ENCODE measurements at places on chromosomes 12 and 14.
A peak's percentile ranks its signal among the peaks of the same experiment; 100 is the strongest.

DNA sequence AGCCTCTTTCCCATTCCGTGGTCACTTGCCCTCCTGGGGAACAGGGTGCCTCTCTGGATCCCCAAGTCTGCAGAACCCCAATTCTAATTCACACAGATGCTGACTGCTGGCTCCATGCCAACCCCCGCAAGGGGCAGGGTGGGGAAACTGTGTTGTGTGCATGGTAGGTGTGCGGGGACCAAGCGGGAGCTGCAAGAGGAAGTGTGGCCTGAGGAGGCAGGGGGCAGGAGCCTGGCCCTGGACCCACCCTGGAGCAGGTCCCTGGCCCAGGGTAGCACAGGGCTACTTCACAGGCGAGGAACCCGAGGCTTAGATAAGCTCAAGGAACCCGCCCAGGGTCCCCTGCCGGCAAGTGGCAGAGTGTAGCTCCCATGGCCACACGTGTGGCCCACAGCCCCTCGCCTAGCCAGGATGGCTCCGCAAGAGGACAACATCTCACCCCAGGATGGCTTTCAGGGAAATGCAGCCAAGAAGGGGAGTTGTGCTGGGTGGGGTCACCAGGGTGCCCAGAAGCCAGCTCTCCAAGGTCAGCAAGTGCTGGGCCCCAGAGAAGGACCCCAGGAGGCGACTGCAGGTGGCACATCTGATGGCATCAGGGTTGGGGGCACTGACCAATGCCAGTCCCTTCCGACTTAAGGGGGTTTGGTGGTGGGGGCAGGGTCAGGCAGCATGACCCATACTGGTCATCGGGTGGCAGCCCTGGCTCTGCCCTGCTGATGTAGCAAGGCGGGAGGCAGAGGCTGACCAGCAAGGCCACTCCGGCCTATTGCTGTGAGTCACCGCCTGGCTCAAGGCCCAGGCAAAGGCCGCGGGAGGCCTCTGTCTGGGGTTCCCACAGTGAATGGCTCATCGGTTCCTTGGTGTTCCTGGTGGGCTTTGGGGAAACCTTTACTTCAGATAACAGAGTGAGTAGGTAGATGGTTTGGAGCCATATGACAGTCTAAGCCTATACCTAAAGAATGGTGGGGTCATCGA, 37.3 kb upstream of the EML1 start:
- no peak for DNase-seq

DNA sequence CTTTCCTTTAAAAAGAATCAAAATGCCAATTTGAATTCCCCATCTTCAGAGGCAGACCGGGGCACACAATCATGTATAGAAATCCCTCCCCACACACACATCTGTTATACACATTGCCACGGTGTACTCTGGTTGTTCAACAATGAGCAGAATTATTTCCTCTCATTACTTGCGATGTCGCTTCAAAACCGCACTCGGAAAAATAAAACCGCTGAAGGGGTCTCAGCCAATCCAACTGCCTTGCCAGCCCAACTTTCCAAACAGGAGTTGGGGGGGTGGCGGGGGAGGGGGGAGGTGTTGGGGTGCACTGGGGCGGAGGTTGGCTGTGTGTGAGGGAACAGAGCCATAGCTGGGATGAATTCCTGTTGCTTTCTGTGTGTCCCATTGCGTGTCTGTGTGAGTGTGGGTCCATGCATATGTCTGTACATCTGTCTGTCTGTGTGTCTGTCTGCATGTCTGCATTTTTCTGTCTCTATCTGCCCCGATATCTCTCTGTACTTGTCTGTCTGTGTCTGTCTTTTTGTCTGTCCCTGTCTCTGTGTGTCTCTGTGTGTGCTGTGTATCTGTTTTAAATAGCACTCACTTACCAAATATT, 163.6 kb upstream of the TBX3 start:
- DNase-seq = no peak

- no peak for DNase-seq
Observed at GRCh38 chr12:82510386-82510785, 152.1 kb downstream of the METTL25 start.

DNA sequence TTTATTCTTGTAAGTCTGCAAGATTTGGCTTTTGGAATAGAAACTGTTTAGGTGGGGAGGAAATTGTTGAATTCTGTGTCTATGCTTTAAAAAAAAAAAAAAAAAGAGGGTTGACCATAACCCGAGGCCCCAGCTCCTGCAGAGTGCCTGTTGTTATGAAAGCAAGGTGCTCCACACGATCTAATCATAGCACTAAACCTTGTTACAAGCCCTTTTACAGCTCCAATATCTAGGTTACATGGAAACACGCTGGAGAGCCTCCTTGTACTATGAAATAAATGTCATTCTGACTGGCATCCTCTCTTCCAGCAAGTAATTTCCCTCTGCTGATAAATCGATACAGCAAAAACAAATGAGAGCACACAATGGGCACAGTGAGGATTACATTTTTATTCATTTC, 303.1 kb upstream of the SOX5 start:
- no peak for DNase-seq

GRCh38 chr12:32692358-32692757, 13.3 kb downstream of the DNM1L start:
- DNase-seq = no peak

GRCh38 chr14:103552011-103552845, 10.2 kb downstream of the BAG5 start:
- peak; percentile 35 for DNase-seq

GRCh38 chr12:80937391-80938238, at the start of gene LIN7A:
Gene LIN7A, minus strand, starts transcription at chr12:80937934. Its CDS starts 212 bp downstream, at chr12:80937722.
- no peak for DNase-seq

GRCh38 chr14:96195441-96196081, 9.1 kb upstream of the BDKRB2 start:
- no peak for DNase-seq

DNA sequence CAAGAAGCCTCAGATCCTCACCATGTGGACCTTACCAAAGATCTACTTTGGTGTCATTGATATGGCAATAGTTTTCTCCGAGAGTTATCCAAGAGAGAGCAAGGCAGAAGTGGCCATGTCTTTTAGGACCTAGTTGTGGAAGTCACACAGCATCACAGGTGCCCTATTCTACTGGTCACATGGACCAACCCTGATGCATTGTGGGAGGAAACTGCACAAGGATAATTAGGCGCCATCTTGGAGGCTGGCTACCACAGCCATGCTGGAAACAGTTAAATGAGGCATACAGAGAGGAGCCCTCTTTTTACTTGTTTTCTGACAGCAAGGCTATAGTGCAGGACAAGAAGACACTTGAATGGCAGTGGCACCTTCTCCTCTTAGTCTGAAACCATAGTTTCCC, 49.8 kb downstream of the GNS start:
- no peak for DNase-seq

- no peak for DNase-seq
Observed at GRCh38 chr12:8493084-8493483, 20.2 kb upstream of the CLEC4D start.

- peak; percentile 43 for DNase-seq
Observed at GRCh38 chr12:5904441-5904840, 40.6 kb downstream of the ANO2 start.

DNA sequence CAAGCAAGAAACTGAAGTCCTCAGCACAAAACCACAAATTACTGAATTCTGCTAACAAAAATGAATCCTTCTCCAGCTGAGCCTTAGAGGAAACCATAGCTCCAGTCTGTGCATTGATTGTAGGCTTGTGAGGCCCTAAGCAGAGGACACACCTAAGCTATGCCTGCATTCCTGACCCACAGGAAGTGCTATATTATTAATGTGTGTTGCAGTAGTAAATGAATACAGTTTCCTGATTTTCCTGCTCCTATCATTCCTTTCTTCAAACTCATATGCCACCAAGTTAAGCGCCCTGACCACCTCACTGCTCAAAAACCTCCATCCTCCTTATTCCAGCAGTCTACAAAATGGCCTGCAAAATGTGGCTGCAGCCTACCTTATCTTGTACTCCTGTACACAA, 151.9 kb upstream of the ABCD2 start:
- no peak for DNase-seq

- no peak for DNase-seq
Observed at GRCh38 chr14:72788255-72788654, 105.6 kb downstream of the DPF3 start.

GRCh38 chr14:35340616-35341453, 48.7 kb downstream of the PSMA6 start:
- DNase-seq = no peak

GRCh38 chr12:132658149-132658894, 28.8 kb downstream of the POLE start:
- no peak for DNase-seq

DNA sequence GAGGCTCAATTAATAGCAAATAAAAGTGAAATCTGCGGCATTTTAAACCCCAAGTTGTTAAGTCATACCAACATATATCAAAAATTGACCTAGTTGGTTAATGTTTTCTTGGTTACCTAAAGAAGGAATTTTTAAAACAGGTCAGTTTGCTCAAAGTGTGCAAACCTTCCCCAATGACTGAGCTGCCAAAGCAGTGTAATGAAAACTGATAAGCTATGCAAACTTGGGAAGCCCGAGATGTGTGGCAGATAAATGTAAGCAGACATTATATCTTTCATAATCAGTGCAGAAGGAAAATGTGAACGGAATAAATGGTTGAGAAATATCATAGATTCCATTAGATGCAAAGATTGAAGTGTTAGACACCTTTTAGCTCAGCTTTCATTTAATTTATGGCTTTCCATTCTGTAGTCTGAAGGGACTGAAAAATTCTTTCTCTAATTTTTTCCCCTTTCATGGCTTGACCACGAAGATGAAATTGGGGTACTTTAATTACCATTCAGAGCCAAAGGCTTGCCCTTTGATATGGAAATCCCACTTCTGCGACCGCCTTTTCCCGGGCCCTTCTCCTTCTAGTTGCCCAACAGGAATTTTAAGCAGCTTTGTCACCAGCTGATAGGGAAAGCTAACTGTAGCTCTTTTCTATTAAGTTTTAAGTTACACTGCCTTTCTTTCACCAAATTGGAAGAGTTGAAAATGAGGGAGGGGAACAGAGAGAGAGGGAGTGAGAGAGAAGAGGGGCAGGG, 306.6 kb upstream of the SOX5 start:
- DNase-seq = no peak

DNA sequence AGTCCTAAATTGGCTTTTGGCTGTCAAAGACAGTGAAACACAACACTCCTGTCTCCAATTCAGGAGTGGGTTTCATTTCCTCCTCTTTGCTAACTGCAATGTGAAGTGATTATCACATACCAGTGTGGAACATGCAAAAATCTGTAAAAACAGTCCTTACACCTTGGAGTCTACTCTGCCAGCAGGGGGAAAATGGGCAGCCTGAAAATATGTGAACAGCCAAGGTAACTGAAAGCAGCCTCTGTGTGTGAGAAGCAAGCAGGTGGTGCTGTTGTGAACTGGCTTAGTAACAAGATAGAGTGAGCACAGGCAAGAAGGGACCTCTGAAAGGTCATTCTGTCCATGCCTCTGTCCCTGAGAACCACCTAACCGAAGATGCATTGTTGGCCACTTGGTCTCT, 6.0 kb downstream of the PRMT8 start:
- no peak for DNase-seq

DNA sequence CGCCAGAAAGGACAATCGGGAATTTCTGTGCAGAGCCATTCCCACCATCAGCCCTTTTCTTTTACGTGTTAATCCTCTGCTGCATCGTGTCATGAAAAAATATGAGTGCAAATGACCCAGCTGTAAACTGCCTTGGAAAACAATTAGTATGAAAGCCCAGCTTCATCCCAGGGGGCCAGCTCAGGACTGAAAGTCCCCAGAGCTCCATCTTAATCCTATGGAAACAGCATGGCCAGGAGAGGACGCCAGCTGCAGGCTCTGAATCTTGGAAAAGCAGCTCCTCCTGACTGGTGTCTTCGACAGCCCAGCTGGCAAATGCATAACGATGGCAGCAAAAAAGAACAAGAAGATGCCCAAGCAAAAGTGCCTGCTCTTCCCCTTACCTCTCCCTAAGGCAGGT, 191.5 kb downstream of the NTF3 start:
- DNase-seq = no peak

- DNase-seq = no peak
Observed at GRCh38 chr12:109053382-109054123, 1.2 kb downstream of the USP30 start.

- DNase-seq = no peak
Observed at GRCh38 chr14:24329073-24329663, 5.7 kb downstream of the ADCY4 start.

- no peak for DNase-seq
Observed at GRCh38 chr14:72443991-72444441, 449.9 kb downstream of the DPF3 start.

GRCh38 chr12:130372936-130373335, 35.2 kb downstream of the PIWIL1 start:
- DNase-seq = no peak

DNA sequence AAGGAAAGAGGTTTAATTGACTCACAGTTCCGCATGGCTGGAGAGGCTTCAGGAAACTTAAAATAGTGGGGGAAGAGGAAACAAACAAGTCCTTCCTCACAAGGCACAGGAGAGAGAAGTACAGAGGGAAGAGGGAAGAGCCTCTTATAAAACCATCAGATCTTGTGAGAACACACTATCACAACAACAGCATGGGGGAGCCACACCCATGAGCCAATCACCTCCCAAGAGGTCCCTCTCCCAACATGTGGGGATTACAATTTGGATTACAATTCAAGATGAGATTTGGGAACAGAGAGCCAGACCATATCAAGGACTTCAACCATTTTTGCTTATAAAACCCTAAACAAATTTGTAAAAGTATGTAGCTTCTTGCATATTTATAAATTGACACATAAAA, 45.8 kb downstream of the SLCO1C1 start:
- DNase-seq = no peak

DNA sequence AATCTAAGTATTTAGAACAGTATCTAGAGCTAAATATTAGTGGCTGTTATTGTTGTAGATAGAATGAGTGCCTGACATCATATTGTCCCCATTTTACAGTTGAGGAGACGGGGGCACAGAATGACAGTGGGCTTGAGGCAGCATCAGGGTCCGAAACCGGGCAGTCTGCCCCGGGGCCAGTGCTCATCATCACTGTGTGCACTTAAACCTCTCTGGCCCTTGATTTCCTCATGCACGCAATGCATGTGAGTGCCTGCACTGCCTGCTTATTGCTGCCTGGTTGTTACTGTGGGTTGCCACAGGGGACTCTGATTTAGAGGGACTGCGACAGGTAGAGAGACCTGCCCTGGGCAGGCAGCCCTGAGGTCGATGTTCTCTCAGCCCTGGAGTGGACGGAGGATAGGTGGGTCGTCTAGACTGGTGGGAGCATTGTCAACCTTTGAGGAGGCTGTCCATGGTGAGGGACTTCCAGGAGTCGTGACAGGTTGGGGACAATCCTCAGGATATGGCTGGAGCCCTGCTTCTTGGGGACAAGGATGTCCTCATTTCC, 9.8 kb downstream of the ACVRL1 start:
- DNase-seq = no peak

- DNase-seq = no peak
Observed at GRCh38 chr12:30980955-30981662, 54.6 kb downstream of the TSPAN11 start.

Data from ecto neural progenitor cell (in vitro differentiated cells).